Stimulated activated CD4-positive, alpha-beta T cell treated with anti-CD3 and anti-CD28 coated beads, Interleukin-15, amount 100 ng/mL, for 1 hour (primary cell): ENCODE measurements at places on chromosomes 11 and 22.

- no peak for DNase-seq
Measured at GRCh38 chr11:6307876-6308275, 12.4 kb downstream of the CAVIN3 start.

GRCh38 chr11:133619973-133620372 is 87.7 kb upstream of the OPCML start:
- no peak for DNase-seq

DNA sequence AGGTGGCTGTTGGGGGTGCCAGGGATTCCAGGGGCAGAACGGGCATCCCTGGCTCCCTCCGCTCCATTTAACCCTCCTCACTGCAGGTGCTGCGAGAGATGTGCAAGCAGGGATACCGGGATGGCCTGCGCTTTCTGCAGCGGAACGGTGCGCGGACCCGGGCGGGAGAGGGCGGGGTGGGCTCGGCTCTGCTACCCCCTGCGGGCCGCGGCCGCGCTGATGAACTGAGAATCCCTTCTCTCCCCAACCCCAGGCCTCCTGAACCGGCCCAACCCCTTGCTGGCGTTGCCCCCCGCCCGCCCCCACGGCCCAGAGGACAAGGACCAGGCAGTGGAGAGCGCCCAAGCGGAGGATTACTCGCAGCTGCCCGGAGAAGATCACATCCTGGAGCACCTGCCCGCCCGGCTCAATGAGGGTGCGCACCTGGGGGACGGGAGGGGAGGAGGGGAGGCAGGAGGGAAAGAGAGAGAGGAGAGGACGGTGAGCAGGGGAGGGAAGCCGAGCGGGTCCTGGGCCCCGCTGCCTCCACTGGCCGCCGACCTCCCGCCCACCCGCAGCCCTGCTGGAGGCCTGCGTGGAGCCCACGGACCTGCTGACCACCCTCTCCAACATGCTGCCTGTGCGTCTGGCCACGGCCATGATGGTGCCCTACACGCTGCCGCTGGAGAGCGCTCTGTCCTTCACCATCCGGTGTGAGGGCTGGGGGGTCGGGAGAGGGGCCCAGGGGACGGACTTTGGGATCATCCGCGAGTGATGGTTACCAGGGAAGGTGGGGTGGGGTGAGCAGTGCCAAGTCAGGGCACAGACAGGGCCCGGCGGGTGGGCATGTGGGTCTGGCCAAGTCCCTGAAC is 4.1 kb upstream of the CRACR2B start:
- DNase-seq = no peak

- no peak for DNase-seq
Measured at GRCh38 chr11:14331476-14332136, 27.4 kb downstream of the RRAS2 start.
